ENCODE measurements at places on chromosomes 1 and 21.

DNA sequence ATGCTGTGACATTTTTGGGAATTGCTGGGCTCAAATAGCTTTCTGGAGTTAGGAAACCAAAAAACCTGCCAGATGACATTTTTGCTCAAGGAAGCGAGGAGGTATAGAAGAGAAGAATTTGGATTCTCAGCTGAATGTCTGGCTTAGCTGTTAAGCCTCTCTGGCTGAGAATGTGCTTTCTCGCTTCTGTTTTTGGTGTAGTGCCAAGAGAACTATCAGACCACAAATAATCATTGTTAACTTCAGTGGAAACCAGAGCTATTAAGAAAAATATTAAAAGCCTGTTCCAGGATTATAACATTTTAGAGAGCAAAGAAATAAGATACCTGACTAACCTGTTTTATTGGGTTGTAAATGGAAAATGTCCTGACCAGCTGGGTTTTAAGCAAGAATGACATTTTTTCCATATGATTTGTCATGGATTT lies 39.5 kb upstream of the DIPK1A start:
- DNase-seq = no peak

- DNase-seq = no peak
Measured at GRCh38 chr1:31954607-31955283, 16.6 kb upstream of the PTP4A2 start.

GRCh38 chr1:53462193-53462592 lies 3.0 kb downstream of the DMRTB1 start:
- no peak for DNase-seq

- no peak for DNase-seq
Measured at GRCh38 chr1:12518931-12519692, 98.9 kb downstream of the DHRS3 start.

- no peak for DNase-seq
Measured at GRCh38 chr1:8905582-8906191, 27.2 kb upstream of the ENO1 start.

DNA sequence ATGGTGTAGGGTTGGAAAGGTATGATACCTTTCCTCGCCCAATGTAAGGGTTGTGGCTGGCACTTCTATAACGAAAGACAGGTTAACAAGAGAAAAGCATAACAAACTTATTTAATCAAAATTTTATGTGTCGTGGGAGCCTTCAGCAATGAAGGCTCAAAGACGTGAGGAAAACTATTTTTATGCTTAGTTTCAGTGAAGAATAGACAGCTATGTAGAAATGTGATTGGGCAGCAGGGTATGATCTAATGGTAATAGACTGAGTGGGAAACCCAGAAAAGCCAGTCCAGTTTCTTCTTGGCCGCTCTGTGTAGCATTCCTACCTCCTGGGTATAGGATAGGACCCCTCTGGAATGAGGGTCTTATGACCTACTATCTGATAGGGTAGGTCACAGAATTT lies 464.7 kb downstream of the ADGRL2 start:
- no peak for DNase-seq

- no peak for DNase-seq
Measured at GRCh38 chr1:246631426-246631825, 65.2 kb downstream of the CNST start.

DNA sequence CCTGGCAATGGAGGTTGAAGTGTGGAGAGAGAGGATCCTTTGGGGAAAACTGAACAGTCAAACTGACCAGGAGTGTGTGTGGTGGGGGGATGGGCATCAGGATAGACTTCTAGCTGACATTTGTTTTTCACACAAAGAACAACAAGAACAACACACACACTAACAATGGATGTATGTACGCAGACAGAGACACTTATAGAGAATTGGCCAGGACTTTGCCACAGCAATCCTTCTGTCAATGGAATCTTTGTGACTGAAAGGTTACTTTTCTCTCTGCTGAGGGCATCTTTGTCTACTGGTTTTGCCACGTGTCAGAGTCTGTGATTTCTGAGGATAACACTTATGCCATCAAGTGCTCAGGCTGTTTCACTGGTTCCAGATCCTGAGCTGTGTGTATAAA lies 12.4 kb upstream of the FCGR2A start:
- no peak for DNase-seq

GRCh38 chr1:176843352-176844297 lies 320.9 kb downstream of the ASTN1 start:
- DNase-seq = peak; percentile 14

- no peak for DNase-seq
Measured at GRCh38 chr21:35399002-35399530, 350.0 kb upstream of the RUNX1 start.

DNA sequence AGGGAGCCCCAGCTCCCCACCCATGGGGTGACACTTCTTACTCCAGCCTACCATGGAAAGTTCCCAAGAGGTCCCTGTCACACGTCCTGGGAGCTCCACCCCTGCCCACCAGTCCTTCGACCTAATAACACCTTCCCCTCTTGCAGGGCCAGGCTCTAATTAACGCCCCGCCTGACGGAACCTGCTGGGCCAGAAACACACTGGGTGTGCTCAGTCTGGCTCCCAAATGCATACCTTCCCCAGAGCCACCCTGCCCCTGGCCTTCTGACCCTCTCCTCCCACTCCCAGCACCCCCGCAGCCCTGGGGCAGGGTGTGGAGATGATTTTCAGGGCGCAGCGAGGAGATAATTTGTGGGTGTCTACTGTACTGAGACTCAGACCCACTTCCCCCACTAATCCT lies 20.6 kb downstream of the PGLYRP3 start:
- DNase-seq = no peak

DNA sequence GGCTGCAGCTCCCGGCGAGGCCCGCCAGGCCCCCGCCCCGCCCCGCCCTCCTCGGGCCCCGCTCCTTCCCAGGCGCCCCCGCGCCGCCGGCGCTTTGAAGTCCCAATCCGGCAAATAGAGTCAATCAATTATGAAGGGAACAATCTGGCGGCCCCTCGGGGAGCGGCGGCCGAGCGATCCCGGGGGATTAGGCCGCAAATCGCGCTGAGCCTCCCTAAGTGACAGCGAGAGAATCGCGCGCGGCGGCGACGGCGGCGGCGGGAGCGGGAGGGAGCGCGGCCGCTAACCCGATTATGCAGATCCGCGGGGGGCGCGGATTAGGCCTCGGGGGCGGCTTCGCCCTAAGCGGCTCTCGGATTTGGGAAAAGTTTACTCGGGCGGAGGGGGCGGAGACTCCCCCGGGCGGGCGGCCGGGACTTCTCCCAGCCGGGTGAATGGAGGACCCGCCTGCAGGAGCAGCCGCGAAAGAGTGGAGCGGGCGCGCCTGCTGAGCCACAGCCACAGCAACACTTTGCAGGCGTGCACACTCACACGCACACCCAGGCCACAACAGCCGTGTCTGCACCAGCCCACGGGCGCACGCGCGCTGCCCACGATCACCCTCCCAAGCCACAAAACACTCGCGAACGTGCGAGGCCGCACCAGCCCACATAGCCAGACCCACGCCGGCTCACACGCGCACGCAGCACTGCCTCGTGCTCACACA lies 23.0 kb upstream of the DMBX1 start:
- no peak for DNase-seq

DNA sequence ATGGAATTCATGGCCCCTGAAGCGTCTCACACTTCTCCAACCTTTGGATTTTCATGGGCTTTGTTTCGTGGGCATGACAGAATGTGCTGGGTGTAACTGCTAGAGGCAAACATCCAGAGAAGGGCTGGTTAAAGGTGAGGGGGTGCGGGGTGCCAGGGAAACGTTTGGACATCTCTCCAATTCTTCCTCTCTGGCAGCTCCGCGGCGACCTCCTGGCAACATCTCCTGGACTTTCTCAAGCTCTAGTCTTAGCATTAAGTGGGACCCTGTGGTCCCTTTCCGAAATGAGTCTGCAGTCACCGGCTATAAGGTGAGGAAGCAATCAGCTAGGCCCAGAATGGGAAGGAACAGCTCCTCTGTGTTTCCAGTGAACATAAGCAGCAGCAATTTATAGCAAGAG lies 12.0 kb downstream of the TMEM81 start:
- DNase-seq = no peak

DNA sequence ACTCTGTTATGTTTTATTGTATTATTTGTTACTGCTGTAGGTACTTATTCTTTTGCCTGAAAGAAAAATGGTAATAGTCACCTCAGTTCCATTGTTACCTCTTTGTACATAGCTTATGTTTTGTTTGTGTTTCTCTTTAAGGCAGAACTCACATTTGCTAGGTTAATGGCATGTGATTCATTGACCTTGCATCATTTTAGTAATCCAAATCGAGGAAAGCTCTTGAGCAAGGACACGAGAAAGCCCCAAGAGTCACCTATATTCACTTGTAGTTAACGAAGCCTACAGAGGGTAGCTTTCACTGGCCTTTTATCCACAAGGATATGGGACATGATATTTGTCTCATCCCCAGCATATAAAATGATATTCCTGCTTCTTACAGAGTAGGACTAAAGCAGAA lies 1765.2 kb downstream of the NCAM2 start:
- no peak for DNase-seq

DNA sequence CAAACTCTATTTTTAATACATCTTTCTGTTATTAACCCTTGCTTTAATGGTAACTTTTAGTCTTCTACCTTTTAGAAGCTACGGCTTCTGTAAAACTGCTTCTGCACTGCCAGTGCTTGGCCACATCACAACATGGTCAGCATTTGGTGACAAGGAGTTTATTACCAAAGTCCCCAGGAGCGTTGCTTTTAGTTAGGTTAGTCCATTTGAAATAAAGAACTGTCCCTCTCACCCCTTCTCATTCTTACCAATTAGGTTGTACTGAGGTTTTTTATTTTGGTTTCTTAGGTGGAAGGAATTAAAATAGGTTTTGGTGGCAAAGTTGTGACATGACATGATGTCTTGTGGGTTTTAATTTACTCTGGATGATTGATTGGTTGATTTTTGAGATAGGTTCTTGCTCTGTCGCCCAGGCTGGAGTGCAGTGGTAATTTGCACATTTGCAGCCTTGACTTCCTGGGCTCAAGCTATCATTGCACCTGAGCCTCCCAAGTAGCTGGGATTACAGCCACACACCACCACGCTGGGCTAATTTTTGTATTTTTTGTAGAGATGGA lies 39.2 kb downstream of the SPEN start:
- no peak for DNase-seq

DNA sequence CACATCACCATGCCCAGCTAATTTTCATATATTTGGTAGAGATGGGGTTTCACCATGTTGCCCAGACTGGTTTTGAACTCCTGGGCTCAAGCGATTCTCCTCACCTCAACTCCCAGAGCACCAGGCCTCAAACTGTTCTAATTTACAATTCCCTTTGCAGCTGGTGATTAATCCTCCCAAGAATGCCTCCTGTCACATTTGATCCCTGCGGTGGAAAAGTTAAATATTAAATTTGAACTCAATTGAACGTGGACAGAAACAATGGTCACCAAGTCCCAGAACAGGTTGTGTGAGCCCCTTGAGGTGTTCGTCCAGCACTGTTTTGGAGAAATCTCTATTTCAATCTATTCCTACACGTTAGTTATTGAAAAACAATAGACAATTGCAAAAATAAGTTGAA lies 2.0 kb upstream of the ANKRD35 start:
- no peak for DNase-seq

- no peak for DNase-seq
Measured at GRCh38 chr1:4105300-4105880, 205.3 kb upstream of the C1orf174 start.

DNA sequence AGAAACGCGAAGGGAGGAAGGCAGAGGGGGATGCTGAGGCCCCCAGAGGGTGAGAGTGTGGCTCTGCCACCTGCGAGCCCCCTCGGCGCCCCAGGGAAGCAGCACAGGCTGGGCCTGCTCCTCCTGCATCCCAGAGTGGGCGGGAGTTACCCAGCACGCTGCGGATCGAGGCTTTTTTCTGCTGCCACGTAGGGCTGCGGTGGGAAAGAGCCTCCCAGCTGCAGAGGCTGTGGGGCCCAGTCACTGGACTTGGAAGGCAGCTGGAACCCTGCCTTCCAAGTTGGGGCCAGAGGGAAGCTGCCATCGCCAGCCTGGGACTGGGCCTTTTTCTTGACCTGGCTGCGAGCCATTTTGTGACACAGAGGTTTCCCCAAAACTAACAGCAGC lies 2.3 kb upstream of the GRIK3 start:
- no peak for DNase-seq

- no peak for DNase-seq
Measured at GRCh38 chr1:167310732-167311131, 90.0 kb downstream of the POU2F1 start.

- no peak for DNase-seq
Measured at GRCh38 chr1:202254454-202255252, 61.1 kb downstream of the LGR6 start.

DNA sequence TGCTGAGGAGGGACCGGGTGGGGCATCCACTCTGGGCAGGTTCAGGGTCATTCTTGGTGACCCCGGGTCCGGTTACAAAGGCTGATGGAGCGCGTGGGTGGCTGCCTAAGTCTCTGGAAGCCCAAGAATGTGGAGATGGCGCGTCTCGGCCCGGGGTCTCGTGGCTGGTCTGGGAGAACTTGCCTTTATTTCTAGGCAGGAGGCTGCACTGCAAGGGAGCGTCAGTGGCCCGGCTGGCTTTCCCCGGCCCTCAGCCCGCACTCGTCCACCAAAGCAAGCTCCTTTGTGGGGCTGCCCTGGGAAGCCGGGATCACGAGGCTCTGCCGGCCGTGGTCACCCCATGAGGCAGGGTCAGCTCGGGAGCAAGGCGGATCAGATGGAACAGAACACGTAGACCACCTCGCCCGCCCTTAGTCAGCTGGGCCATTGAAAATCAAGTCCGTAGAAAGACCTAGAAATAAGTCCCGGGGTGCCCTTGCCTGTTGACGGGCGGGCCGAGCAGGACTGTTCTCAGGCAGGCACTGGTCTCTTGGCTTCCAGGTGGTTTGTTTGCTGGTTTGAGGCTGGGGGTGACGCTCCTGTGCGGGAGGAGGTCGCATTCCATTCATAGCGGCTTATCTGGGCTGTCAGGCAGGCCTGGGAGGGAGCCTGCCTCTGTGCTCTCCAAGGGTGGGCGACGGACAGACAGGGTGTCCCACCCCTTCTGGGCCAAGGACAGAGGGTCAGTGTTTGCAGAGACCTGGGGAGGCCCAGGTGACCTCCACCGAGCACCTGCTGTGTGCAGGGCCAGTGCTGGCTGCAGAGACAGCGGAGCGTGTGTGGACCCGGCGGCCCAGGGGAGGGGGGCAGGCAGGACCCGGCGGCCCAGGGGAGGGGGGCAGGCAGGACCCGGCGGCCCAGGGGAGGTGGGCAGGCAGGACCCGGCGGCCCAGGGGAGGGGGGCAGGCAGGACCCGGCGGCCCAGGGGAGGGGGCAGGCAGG lies 25.8 kb downstream of the COL18A1 start:
- DNase-seq = no peak

DNA sequence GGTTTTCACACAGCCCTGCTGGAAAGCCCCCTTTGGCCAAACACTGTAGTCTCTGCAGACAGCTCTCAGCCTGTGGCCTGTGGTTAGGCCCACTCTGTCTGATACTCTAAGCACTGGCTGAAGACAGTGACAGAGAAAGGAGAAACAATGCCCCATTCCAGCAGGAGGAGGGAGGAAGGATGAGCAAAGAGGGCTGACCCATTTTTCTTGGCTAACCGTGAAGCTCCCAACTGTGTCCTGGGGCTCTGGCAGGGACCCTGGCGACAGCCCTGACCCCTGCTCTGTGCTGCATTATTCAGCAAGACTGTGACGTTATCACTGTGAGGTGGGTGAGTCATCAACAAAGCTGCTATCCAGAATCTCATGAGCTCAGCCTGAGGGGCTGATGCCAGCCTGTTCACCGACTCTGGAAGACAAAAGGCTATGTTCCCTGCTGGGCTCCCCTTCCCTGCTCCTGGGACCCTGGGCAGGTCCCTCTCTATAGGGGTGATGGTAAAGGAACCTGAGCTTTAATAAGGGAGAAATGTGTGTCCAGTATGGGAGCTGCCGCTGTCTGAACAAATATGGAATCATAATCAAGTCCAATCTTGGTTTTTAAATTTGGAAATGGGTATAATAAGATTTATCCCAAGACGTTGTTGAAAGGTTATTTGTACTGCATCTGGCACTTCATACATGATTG lies 107.0 kb downstream of the RHOU start:
- peak; percentile 30 for DNase-seq
